ENCODE measurements at places on chromosomes 1 and 21.

GRCh38 chr1:71193153-71193552 lies 112.3 kb upstream of the ZRANB2 start:
- DNase-seq = no peak

DNA sequence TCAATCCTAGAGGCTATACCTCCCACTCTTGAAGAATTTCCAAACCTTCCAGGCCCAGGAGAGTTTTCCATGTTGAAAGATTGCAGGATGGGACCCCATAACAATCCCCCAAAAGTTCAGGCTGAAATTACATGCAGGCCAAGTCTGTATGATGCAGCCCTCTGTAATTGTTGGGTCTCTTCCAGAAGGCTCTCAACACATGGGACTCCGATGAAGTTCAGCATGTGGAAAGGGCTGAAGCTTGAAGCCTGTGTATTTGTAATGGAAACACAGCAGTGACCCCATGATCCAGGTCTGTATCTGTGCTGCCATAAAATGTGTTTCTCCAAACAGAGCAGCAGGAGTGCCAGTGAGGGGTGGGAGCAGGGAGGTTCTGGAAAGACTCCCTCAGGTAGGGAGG lies 202.5 kb upstream of the LYPLAL1 start:
- no peak for DNase-seq

DNA sequence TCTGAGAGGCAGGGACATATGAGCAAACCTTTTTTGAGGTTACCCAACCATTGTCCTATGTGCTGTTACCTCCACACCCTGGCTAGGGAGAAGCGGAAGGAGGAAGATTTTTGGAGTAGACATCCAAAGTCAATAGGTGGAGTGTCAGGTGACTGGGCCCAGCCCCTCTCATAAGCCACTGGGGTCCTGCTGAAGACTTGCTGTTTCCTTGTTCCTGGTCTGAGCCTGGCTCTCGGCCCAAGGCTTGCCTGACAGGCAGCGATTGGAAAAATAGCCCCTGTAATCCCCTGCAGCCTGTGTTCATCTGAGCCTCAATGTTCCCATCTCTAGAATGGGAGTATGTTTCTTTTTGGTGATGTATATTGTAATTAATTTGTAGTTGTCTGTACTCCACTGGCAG lies 6.9 kb upstream of the PIGR start:
- no peak for DNase-seq

- no peak for DNase-seq
Observed at GRCh38 chr1:30138891-30139290, 584.5 kb downstream of the MATN1 start.

GRCh38 chr1:20534659-20535417 lies 17.5 kb upstream of the FAM43B start:
- DNase-seq = no peak

DNA sequence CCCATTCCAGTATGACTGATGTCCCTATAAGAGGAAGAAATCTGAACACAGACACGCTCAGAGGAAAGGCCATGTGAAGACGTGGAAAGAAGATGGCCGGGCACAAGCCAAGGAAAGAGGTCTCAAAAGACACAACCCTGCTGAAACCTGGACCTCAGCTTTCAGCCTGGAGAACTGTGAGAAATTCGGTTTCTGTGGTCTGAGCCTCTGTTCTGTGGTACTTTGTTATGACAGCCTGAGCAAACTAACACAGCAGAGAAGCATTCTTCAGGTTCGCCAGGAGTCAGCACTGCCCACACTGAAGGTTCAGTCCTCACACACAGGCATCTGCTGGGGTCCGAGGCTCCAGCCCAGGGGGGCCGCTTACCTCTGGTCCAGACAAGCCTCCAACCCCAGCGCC lies 37.7 kb downstream of the SEC16B start:
- no peak for DNase-seq

DNA sequence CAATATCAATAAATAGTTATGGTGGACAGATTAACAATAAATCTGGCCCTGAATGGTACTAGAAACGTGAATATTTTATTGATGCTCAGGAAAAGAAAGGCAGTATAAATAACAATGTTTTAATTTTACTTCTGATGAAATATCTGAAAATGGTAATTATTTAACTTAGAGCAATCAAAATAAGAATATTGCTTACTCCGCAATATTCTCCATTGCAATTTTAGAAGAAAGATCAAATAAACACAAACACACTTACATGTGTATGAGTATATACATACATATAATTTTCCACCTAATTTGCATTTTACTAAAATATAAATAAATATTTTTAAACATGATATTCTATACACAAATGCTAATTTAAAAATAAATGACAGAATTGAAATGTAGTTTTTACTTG lies 1130.5 kb downstream of the NCAM2 start:
- DNase-seq = no peak

GRCh38 chr1:85448358-85448757 lies 16.6 kb downstream of the DDAH1 start:
- DNase-seq = no peak

- DNase-seq = no peak
Observed at GRCh38 chr1:29234471-29234870, 1.9 kb upstream of the PTPRU start.

DNA sequence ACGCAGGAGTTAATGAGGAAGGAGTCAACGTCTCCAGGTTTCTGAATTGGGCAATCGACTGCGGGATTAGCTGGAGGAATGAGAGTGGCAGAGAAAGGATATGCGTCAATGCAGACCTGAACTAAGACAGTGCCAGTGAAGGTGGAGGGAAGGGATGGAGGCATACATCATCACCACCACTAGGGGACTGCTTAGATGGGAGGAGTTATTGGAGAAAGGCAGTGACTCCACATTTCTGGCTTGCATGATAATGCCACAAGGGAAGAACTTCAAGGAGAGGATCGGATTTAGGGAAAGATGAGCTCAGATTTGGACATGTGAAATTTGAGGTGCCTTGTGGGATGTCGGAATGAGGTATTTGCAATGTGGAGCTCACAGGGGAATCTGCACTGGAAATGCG lies 17.5 kb downstream of the VASH2 start:
- DNase-seq = no peak

- no peak for DNase-seq
Observed at GRCh38 chr1:52102336-52103013, 39.4 kb upstream of the ZFYVE9 start.

- DNase-seq = no peak
Observed at GRCh38 chr1:71572038-71572437, 491.2 kb upstream of the ZRANB2 start.

GRCh38 chr1:113307771-113308445 lies 82.4 kb upstream of the MAGI3 start:
- no peak for DNase-seq

- DNase-seq = no peak
Observed at GRCh38 chr1:9687120-9687873, 35.8 kb downstream of the PIK3CD start.

GRCh38 chr21:10521091-10521598 lies at the start of gene TPTE:
Gene TPTE (plus strand): TSS chr21:10521583. CDS start chr21:10538724, 17,141 bp downstream.
- DNase-seq = no peak

GRCh38 chr1:239914751-239915231 lies 176.9 kb upstream of the FMN2 start:
- DNase-seq = no peak

DNA sequence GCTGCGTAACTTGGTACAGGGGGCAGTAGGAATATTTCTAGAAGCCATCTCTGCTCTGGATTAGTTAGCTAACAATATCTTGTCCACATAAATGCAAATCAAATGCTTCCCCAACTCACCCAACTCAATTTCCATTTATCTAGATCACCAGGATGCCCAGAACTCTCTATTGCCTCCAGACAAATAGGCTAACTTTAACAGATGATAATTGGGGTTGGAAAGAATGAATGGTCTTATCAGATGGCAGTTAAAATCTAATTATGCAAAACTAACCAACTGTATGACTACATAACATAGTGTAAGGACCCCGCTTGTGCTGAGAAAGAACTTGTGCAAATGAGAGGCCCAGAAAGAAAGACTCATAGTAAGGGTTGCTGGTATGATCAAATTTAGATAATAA lies 1024.8 kb downstream of the PLA2G4A start:
- no peak for DNase-seq

GRCh38 chr1:83900524-83900923 lies 98.4 kb downstream of the TTLL7 start:
- DNase-seq = no peak

DNA sequence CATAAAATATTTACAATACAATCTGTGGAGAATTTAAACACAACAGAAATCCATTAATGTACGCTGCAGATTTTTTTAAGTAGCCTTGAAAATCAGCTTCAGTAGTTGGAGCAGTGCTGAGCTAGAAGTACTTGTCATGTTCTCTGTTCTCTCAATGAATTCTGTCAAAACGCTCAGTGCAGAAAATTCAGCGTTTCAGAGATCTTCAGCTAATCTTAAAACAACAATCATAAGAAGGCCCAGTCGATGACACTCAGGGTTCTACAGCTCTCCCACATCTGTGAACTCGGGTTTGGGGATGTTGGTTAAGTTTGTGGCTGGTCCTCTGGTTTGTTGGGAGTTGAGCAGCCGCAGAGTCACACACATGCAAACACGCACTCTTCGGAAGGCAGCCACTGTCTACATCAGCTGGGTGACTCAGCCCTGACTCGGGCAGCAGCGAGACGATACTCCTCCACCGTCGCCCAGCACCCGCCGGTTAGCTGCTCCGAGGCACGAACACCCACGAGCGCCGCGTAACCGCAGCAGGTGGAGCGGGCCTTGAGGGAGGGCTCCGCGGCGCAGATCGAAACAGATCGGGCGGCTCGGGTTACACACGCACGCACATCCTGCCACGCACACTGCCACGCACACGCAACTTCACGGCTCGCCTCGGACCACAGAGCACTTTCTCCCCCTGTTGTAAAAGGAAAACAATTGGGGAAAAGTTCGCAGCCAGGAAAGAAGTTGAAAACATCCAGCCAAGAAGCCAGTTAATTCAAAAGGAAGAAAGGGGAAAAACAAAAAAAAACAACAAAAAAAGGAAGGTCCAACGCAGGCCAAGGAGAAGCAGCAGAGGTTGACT lies 161.2 kb downstream of the RUNX1 start:
- DNase-seq = no peak

GRCh38 chr1:99849413-99849743 lies 783 bp upstream of the AGL start:
- no peak for DNase-seq

DNA sequence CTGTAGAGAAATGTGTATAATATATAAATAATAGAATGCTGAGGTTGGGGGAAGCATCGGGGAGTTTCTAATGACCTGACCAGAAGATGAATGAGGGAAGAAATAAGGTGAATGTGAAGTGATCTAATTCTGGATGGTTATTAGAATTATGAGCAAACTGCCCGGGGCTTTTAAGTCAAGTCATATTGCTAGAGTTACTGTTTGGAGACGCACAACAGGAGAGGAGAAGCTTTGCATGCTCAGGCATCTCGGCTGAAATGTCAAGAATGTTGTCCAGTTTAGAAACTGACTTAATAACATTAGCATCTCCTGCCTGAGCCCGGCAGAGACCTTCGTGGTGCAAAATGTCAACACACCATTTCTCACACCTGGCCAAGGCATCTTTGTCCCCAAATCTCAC lies 119.1 kb downstream of the RRAGC start:
- no peak for DNase-seq

GRCh38 chr1:93079685-93080141 lies 630 bp downstream of the MTF2 start:
- no peak for DNase-seq

- DNase-seq = peak; percentile 14
Observed at GRCh38 chr1:153490272-153491051, 30.0 kb upstream of the S100A7 start.

DNA sequence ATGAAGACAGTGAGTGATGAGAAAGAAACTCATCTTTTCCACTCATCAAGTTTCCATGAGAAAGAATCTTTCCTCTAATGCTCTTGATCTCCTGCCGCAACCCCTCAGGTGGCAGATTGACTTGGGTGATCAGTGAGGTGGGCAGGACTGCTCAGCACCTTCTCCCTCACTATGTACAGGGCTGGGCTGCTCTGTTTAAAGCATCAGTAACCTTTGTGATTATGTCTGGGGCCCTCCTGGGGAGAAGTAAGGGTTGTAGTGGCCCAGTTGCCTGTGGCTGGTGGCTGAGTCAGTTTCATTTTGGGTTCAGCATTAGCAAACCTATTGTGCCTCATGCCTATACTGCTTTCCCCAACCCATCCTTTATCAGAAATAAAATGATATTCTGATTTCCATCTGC lies 366.0 kb downstream of the TTLL7 start:
- DNase-seq = no peak

DNA sequence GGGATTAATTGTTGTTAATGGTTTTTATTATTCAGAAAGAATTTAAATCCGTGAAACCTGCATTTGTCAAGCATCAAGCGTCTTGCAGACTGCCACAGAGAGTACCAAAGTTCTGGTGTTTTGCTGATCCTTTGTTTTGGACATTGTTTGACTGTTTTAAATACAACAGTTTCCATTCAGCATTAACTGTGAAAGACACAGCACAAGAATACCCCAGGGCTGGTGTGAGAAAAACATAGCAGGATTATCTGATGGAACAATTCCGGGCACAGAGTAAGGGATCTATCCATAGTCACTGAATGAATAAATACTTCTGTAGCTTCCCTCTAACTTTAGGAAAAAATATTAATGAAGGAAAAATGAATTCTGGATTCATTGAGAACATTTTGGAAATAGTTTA lies 202.3 kb downstream of the LTN1 start:
- DNase-seq = no peak

DNA sequence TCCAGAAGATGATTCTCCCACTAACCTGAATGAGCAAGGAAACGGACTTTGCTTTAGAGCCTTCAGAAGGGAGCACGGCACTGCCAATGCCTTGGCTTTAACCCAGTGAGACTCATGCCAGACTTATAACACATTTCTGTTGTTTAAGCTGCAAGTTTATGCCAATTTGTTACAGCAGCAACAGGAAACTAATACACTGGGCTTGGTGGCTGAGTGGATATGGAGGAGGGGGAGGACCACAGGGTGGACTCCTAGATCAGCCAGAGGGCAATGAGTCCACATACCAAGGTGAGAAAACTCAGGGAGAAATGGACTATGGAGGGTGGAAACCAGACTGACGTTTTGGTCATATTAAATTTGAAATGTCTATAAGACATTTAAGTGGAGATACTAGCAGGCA lies 156.2 kb upstream of the KCNJ6 start:
- no peak for DNase-seq

GRCh38 chr1:117120774-117121588 lies 568 bp downstream of the TRIM45 start:
- no peak for DNase-seq

GRCh38 chr1:41918450-41919043 lies at the start of gene HIVEP3:
Gene HIVEP3 (minus strand): TSS chr1:41918922.
- no peak for DNase-seq

- no peak for DNase-seq
Observed at GRCh38 chr1:215517441-215517891, 49.6 kb upstream of the KCTD3 start.

GRCh38 chr1:156492591-156493080 lies 7.9 kb downstream of the MEF2D start:
- no peak for DNase-seq

DNA sequence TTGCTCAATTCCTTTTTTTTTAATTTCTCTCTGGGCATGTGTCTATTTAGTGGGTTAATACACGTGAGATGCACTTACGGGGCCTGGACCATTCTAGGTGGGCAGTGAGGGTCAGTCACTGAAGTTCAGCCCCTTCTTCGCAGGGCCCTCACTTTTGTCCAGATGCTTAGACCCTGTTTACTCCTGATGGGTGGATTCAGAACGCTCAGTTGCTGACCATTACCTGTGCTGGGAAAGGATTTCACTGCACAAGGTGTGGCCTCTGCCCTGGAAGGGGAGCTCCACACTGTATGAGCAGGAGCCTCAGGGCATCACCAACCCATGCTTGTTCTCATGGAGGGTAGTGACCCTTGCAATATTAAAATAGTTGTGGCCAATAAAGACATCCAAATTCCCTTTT lies 4.5 kb downstream of the PRAMEF12 start:
- no peak for DNase-seq

- no peak for DNase-seq
Observed at GRCh38 chr1:214897581-214897980, 185.0 kb upstream of the KCNK2 start.
